Renal pelvis (tissue), 12 donors: ENCODE measurements at places on chromosomes 6 and 20.

GRCh38 chr6:44386364-44386928 lies 1.1 kb upstream of the CDC5L start:
- DNase-seq = peak; percentile 7

DNA sequence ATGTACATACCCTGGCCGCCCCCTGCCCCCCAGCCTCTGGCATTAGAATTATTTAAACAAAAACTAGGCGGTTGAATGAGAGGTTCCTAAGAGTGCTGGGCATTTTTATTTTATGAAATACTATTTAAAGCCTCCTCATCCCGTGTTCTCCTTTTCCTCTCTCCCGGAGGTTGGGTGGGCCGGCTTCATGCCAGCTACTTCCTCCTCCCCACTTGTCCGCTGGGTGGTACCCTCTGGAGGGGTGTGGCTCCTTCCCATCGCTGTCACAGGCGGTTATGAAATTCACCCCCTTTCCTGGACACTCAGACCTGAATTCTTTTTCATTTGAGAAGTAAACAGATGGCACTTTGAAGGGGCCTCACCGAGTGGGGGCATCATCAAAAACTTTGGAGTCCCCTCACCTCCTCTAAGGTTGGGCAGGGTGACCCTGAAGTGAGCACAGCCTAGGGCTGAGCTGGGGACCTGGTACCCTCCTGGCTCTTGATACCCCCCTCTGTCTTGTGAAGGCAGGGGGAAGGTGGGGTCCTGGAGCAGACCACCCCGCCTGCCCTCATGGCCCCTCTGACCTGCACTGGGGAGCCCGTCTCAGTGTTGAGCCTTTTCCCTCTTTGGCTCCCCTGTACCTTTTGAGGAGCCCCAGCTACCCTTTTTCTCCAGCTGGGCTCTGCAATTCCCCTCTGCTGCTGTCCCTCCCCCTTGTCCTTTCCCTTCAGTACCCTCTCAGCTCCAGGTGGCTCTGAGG lies 7.6 kb downstream of the CDKN1A start:
- no peak for DNase-seq

- DNase-seq = no peak
Observed at GRCh38 chr6:118621799-118622470, 29.5 kb downstream of the CEP85L start.

DNA sequence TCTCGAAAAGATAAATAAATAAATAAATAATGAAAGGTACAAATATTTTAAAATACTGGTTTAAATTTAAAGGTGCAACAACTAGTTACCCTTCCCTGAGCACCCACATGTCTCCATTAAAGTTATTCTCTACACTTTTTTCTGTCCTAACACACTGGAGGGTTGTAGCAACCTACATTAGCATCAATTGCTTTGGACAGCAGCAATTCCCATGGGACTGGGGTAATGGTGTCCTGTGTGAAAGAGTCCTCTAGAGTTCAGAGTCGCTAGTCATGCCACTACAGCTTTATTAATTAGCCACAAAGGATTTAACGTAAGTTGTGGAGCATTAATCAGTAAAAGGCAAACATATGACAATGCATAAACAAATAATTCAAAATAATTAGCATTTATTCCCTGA lies 14.1 kb upstream of the CD24 start:
- no peak for DNase-seq

GRCh38 chr20:58611236-58612030 lies 39.6 kb upstream of the STX16 start:
- no peak for DNase-seq

GRCh38 chr6:145199961-145200360 lies 535.4 kb downstream of the EPM2A start:
- no peak for DNase-seq

GRCh38 chr6:1617466-1618310 lies 8.0 kb downstream of the FOXC1 start:
- DNase-seq = no peak

DNA sequence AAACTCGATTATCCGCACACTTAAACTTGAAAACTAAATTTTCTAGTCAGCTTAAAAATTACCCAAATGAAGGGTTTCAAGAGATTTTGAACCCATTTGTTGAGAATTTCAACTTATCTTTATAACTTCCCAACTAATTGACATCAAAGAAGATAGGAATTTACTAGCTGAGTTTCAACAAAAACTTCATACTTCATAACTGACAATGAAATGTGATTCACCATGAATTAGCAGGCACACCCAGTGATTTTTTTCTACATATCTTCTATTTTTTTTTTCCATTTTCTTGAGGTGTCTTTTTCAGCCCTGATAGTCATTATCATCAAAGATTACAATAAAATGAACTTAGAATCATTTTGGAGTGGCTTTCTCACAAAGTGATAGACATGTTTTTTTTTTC lies 26.7 kb downstream of the TNFAIP3 start:
- DNase-seq = no peak

DNA sequence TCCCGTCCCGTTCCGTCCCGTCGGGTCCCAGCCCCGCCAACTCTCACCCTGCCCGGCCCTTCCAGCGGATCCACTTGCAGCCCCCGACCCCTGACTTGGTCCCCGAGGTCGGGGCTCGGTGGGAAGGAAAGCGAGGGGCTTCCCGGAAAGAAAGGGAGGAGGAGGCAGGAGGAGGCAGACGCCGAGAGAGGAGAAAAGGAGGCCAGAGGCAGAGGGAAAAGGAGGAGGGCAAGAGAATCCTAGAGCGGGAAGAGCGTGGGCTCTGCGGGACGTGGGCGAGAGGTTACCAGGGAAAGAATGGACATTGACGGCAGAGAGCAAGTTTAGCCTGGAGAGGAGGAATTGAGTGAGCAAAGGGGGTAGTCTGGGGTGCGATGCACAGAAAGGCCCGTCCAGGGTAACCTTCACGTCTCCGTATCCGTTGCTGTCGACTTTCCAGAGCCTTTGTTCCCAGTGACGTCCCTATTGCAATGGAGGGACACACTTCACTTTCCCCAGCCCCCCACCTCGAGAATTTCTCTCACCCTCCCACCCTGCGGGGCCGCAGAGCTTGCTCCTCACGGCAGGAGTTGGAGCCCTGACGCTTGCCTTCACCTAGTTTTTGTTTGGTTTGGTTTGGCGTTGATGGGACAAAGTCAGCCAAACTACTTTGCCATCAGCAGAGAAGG lies 477 bp upstream of the MOXD1 start:
- DNase-seq = no peak

GRCh38 chr20:47663354-47664067 lies 121.8 kb downstream of the SULF2 start:
- DNase-seq = peak; percentile 79

- DNase-seq = no peak
Observed at GRCh38 chr6:129901910-129902309, 40.8 kb upstream of the TMEM244 start.

DNA sequence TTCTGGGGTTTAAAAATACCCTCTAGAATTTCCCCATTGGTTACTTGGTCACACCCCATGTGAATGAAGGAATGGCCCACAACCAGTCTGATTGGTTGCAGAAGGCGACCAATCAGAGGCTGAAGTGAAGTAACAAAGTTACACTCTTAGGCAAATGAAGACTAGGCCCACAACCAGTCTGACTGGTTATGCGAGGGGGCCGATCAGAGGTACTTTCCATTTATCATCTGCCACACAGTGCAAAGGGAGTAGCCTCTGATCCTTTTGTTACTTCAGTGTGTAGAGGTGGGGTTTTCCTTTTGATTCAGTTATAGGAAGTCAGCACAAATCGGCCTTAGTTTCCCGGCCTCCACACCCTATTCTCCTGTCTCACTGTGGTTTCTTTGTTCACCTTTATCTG lies 61.2 kb upstream of the SGK1 start:
- DNase-seq = peak; percentile 23

DNA sequence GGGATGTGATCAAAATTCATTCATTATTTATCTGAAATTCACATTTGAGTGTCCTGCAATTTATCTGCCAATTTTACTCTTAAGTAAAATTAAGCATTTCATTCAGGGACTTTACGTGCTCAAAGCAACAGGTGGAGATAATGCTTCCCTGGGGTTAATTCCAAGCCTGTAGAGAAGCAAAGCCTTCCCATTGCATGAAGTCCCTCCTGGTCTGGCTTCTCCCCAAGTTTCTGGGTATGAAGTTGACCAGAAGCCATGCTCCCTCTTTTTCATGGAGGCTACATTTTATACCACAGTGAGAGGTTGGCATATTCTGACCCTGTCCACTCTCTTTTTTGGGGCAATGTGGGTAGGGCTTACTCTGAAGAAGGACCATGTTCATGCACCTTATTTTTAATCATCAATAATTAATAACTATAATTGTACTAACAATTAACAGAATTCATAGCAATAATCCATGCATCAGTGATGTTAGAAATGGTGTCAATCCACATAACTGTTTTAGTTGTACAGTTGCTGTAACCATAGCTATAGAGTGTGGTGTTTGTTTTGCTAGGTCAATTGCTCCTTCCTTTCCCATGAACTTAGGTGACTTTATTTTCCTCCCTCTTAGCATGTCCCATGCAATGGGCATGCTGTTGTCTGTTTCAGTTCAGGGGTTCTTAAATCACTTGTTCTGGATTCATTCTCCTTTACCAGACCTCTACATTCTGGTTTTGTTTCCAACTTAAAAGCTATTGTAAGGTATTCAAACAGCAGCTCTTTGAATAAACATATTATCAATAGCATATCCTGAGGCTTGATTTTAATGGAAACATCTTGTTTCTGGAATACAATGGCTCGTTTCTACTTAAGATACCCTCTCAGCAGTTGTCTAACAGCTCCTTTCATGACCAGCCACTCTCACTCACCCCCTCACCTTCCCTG lies 1.5 kb downstream of the LAMA4 start:
- no peak for DNase-seq

GRCh38 chr6:118668761-118669385 lies 17.5 kb upstream of the CEP85L start:
- DNase-seq = peak; percentile 42

GRCh38 chr20:43778375-43778774 lies 51.6 kb upstream of the GTSF1L start:
- DNase-seq = no peak

GRCh38 chr6:136284909-136285308 lies 4.7 kb downstream of the BCLAF1 start:
- DNase-seq = no peak

DNA sequence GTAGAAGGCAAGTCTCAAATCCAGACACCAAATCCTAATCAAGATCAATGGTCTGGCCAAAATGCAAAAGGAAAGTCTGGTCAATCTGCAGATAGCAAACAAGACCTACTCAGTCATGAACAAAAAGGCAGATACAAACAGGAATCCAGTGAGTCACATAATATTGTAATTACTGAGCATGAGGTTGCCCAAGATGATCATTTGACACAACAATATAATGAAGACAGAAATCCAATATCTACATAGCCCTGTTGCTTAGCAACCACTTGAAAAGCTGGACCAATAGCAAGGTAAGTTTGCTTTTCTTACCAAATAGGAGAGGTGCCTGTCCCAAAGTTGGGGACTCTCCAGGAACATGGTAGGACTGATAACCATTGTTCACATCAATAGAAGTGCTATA lies 2.0 kb downstream of the SEMG2 start:
- DNase-seq = no peak

GRCh38 chr20:40769677-40770285 lies 80.7 kb upstream of the MAFB start:
- no peak for DNase-seq

DNA sequence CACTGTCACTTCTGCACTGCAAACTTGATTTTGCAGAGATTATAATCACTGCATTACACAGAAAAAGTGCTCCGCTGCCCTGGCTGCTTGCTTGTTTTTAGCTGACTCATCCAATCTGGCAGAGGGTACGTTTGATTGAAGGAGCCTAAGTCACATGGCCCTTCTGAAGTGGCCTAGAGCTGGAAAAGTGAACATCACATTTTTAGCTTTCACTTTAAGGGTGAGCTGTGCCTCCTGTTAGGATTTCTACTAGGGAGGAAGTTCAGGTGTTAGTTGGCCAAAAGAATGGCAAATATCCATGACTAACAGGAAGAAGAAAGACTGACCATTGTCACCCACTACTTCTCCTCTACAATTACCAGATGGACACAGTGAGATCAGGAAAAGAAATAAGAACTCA lies 889.1 kb upstream of the MAP3K7 start:
- DNase-seq = no peak

DNA sequence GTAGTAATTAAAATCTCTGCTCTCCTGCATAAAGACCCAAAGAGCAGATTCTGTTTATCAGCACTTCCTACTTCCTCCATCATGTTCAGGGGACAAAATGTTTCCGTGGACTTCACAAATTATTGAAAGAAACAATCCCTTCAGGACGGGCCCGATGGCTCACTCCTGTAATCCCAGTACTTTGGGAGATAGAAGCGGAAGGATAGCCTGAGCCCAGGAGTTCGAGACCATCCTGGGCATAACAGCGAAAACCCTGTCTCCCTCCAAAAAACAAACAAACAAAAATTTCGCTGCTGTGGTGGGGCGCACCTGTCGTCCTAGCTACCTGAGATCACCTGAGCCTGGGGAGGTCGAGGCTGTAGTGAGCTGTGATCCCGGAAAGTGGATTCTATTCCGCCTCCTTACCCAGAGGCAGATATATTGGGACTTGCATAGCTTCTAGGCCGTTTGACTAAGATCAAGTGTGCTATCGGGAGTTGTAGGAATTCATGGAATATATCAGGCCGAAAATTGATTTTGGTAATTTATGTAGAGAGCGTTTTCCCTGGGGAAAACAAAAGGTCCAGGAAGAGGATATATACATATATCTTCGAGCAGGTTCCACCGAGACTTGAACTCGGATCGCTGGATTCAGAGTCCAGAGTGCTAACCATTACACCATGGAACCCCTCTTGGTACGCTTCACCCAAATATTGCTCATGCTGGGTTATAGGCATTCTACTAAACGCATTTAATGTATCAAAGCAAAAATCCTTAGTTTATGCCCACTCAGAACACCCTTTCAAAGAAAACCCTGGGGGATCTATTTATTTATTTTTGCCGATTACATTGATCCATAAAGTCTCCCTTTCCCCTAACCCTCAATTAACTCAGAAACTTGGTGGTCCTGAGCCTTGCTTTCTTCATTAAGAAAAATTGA lies 74.5 kb upstream of the ZNF184 start:
- DNase-seq = no peak

- no peak for DNase-seq
Observed at GRCh38 chr6:6808343-6808742, 219.8 kb downstream of the LY86 start.

GRCh38 chr6:166411721-166412151 lies 29.0 kb upstream of the MPC1 start:
- DNase-seq = no peak

GRCh38 chr6:158648682-158649131 lies 1.1 kb upstream of the SYTL3 start:
- DNase-seq = no peak

- DNase-seq = no peak
Observed at GRCh38 chr6:54103497-54103896, 7.7 kb upstream of the MLIP start.

GRCh38 chr20:2920473-2920872 lies 47.2 kb downstream of the PTPRA start:
- DNase-seq = no peak

GRCh38 chr6:142378138-142378875 lies 76.5 kb downstream of the ADGRG6 start:
- peak; percentile 34 for DNase-seq

- DNase-seq = no peak
Observed at GRCh38 chr6:4344317-4344899, 209.0 kb upstream of the ECI2 start.
